ENCODE measurements at places on chromosomes 6 and 20.

DNA sequence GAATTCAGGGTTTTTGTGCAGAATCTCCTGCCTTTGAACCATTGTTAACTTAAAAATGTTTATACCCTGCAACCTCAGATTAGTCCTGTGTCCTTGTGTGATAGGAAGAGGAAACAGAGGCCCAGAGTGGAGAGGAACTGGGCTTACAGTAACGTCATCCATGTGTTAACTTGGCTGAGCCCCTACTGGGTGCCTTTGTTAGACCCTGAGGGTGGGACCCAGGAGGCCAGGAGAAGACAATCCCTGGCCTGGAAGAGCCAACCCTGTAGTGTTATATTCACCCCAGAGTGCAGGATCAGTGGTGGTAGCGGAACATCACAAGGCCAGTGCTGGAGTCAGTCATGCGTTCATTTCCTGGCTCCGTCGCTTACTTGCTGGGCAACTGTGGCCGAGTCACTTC, 10.6 kb downstream of the MYLK2 start:
- no peak for DNase-seq

DNA sequence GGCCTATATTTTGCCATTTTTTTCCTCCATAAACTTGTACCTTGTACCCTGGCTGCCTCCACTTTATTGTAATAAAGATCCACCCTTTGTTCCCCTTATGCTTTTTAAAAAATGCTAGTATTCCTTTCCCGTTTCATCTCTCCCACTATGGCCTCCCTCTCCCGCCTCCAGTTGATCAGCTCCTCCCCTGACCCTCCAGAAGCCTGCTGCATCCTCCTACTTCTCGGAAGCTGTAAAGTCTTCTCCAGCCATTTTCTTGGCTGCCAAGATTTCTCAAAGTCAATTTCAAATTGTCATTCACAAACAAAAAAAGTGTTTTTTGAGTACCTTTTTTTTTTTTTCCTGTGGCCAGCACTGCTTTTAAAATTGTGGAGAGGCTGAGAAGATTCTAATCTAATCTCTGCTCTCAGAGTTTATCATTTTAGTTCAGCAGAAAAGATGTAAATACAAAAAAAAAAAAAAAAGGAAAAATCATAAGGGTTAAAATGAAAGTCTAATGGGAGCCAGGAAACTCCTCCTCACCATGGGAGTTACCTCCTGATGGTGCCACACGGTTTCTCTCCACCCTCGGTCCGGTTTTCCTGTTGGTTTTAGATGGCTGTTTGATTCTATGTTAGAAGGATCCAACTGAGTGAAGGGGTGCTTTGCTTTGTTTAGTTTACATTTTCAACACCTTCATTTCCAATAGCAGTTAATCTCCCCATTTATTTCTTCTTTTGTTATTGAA, 103.0 kb upstream of the KCNK16 start:
- DNase-seq = no peak

DNA sequence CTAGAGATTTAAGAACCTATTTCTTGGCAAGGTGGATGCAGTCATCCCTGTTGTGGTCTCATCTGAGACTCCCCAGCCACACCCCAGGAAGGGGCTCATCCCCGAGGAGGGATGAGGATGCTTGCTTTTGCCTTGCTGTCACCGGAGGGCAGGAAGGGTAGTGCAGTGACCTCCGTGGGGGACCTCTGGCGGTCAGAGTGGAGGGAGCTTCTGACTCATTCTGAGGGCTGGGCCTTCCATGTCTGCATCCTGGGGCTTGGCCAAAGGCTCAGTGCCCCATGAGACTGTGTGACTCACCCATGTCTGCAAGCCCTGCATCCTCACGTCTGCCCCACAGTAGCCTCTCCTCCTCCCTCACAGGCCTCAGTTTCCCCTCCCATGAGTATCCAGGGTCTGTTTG, 38.7 kb downstream of the UQCC2 start:
- DNase-seq = no peak

GRCh38 chr20:11090751-11091150, 417.0 kb upstream of the JAG1 start:
- DNase-seq = no peak

GRCh38 chr6:2110504-2110903, 134.9 kb downstream of the GMDS start:
- DNase-seq = peak; percentile 37

GRCh38 chr6:38974389-38975151, 74.0 kb upstream of the GLP1R start:
- no peak for DNase-seq

DNA sequence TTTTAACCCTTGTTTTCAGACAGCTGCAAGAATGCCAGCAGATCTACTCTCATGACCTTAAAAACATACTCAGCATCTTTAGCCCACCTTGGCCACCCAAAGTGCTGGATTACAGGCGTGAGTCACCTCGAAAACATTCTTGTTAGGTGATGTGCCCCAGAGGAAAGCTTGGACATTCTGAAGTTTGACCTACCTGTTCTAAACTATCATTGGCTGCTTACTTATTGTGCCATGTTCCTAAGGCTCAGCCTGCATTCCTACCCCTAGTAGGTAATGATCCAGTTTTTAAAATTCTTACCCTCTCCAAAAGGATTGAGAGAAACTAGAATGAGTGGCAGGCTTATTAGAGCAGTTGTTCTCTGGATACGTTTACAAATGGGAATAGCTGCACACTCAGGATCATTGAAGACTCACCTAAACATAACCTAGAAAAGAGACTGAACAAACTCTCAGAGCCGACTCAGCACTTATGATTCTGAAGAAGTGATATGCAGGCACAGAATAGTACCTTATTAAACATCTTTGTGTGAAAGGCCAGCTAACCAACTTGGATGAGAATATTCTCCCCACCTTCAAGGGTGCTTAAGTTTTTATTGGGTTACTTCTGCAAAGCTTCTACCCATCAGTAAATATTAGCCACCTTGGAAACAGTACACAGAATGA, 362.1 kb downstream of the NRN1 start:
- no peak for DNase-seq

- DNase-seq = peak; percentile 64
Measured at GRCh38 chr6:37507690-37508421, 8.2 kb upstream of the CCDC167 start.

DNA sequence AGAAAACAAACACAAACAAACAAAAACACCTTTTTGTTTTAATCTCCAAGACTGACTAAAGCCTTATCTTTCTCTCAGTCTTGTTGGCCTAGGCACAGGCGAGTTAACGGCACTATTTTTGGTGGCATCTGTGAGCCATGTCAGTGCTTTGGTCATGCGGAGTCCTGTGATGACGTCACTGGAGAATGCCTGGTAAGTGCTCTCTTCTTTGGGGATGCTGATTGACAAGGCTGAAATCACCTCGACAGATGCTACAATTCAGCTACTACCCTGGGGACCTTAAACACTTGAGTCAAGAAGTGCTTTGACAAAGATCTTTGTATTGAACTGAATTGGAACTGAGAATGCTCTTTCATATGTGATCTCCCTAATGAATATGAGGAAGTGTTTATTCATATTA, 384.1 kb downstream of the LAMA2 start:
- DNase-seq = no peak

DNA sequence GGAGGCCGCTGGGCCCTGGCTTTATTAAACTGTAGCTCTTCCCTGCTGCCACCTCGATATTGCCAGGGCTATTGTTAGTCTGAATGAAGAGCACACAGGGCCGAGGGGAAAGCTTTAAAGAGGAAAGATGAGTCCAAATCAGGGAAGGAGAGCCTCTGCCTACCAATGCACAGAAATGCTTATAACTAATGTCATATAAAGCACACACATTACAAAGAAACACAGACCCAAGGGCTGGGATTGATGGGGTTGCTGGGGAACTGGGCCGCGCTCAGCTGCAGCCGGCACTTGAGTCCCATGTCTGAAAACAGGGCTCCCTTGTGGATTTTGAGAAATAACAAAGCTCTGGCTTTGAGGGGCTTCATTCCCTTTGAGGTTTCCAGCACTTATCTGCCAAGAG, 232.6 kb downstream of the CD83 start:
- no peak for DNase-seq

GRCh38 chr20:63701051-63701328, 4.5 kb downstream of the TNFRSF6B start:
- no peak for DNase-seq

DNA sequence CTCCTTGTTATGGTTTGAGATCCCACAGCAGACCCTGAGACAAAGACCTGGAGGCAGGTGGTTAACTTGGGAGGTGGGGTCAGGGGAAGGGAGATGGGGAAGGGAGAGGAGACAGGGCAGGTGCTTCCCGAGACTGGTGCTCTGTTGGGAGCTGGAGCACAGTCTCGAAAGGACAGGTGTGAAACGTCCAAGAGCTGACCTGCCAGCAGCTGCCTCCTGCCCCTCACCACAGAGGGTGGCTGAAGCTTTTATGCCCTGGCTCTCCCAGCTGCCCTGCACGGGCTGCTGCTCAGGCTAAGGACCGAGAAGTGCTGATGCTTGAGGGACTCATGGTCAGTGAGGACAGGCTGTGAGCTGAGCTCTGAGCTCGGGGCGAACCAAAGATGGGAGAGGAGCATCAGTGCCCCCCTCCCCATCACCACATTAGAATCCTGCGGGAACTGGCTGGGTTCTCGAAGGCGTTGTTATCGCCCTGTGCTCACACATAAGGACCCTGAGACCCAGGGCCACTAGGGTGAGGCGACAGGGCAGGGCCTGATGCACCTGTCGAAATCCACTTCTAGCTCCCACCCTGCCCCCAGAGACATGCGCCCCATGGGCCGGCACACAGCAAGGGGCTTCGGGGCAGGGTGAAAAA, 25.3 kb upstream of the CD93 start:
- DNase-seq = no peak

- no peak for DNase-seq
Measured at GRCh38 chr6:1705630-1706029, 95.9 kb downstream of the FOXC1 start.

DNA sequence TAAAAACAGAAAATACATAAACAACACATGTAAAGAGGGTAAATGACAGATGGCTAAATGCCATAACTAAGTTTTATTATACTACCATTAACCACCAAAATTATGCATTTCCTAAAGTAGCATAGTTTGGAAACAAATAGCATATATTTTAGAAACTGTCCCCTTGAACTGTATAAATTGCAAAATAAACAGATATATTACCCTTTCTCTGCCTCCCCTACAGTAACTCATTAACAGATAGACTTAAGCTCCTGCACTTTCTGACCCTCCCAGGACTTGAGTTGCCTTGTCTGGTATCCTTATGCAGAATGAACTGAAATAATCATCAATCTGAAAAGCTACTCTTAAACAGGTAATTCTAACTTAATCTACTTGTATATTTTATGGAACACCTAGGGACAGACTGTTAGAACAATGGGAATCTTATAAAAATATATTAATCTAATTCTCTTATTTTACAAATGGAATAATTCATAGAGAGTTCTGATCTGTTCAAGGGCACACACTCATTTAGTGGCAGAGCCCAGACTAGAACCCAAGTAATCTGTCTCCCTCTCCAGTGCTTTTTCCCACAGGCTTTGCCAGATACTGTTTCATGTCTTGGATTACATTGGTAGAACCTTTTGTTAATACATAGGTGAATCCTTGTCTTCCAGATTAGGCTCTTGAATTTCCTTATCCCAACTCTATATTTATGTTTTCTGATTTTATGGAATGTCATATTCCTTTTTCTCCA, 50.6 kb upstream of the LOC128125822 start:
- no peak for DNase-seq

- DNase-seq = no peak
Measured at GRCh38 chr6:35739645-35740524, 3.1 kb downstream of the ARMC12 start.

GRCh38 chr20:50652702-50653294, 38.5 kb downstream of the RIPOR3 start:
- no peak for DNase-seq

- DNase-seq = no peak
Measured at GRCh38 chr20:57675773-57676172, 34.0 kb downstream of the PMEPA1 start.

DNA sequence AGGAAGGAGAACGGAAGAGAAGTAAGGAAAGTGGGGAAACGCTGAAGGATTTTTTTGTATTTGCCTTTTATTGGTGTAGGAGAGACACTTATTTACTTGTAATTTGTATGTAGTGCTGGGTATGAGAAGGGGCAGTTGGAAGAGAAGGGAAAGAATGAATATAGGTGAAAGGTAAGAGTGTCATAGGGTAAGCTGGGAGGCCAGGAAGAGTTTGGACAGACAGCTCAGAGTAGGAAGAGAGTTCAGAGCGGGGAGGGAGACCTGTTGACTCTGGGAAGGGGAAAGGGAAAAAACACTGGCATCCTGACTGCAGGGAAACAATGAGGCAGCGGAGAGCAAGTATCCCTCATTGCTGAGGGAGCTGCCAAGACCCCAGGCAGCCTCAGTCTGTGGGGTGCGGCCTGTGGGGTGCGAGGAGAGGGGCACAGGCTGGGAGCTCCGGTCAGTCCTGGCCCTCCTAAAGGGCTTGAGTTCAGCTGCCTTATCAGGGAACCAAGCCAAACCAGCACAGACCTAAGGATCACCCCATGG, 3.1 kb downstream of the TRAF3IP2 start:
- DNase-seq = no peak

DNA sequence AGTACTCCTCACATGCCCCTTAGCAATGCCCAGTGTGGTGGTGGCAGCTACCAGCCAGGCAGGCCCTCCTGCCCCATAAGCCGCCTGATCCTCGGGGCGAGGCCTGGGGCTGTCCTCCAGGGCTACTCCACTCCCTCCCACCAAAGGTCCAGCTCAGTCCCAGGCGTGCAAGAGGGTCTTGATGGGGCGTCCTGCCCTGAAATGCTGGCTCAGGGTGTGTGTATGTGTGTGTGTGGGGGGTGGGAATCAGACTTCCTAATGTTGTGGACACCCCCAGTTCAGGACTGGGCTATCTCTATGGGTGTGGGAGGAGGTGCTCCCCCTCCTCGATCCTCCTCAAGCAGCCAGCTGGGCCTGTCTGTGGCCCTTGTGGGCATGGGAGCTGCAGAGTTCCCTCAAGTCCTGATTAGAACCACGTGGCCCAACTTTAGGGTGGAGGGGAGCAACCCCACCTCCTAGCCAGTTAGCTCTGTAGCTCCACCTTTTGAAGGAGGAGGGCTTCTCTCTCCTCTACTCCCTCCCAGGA, 7.5 kb downstream of the HSPA12B start:
- no peak for DNase-seq

GRCh38 chr6:130032758-130033340, 14.5 kb downstream of the L3MBTL3 start:
- no peak for DNase-seq

DNA sequence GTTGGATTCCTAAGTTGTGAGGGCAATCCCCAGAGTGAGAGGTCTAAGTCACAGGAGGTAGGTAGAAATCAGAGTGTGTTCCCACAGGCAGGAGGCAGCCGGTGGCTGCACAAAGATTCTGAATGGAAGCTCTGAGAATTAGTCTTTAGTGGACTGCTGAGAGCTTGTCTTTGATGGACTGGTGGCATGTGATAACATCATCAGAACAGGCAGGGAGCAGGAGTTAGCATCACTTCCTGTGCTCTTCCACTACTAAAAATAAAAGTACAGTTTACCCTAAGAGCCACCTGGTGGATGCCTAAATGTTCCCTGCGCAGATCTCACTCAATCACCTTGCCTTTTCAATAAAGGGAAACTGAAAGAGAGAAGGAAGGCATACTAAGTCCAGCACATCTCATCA, 294.6 kb upstream of the POU3F2 start:
- DNase-seq = no peak
